ENCODE measurements at places on chromosomes 1 and 21. TPM values are rescaled to one million over a fixed set of nuclear protein-coding genes. Genes with fewer than 3 reads are reported as not detected.

HCRTR1 gene
- 0.58 TPM for total RNA-seq

HORMAD1 gene
- not detected for total RNA-seq

OR14I1 gene
- total RNA-seq, result not detected

DIRAS3 gene
- total RNA-seq, result 7.9 TPM

FAM72C gene
- total RNA-seq, result 1.4 TPM

LRRC53 gene
- not detected for total RNA-seq

FOXJ3 gene
- total RNA-seq, result 36.9 TPM

C1orf116 gene
- not detected for total RNA-seq

VHLL gene
- total RNA-seq, result not detected

CFAP298 gene
- total RNA-seq, result 37.6 TPM

G0S2 gene
- total RNA-seq, result 6.4 TPM

AMY1C gene
- not detected for total RNA-seq

OR10J1 gene
- not detected for total RNA-seq

SLC6A17 gene
- total RNA-seq, result 0.12 TPM
